Glomerular endothelial cell (primary cell): ENCODE measurements at places on chromosomes 5 and 9. TPM values are rescaled to one million over a fixed set of nuclear protein-coding genes. Genes with fewer than 3 reads are reported as not detected.
A peak's percentile ranks its signal among the peaks of the same experiment; 100 is the strongest.

CARD9 gene
- total RNA-seq: 0.15 and 0.23 TPM in 2 replicates

MCIDAS gene
- not detected in 2 replicates for total RNA-seq

ZBTB5 gene
- total RNA-seq: 6.7 and 12.7 TPM in 2 replicates

KIF24 gene
- 0.63 and 1.8 TPM in 2 replicates for total RNA-seq

CNTFR gene
- not detected in 2 replicates for total RNA-seq

CAPSL gene
- not detected in 2 replicates for total RNA-seq

WNT8A gene
- not detected in 2 replicates for total RNA-seq

LURAP1L gene
- 10.8 and 29.4 TPM in 2 replicates for total RNA-seq

BTNL8 gene
- total RNA-seq: not detected in 2 replicates

LCN9 gene
- total RNA-seq: not detected in 2 replicates

FAM120AOS gene
- total RNA-seq: 27.9 and 30.4 TPM in 2 replicates

KLHL3 gene
- 3.3 and 8.6 TPM in 2 replicates for total RNA-seq

DNA sequence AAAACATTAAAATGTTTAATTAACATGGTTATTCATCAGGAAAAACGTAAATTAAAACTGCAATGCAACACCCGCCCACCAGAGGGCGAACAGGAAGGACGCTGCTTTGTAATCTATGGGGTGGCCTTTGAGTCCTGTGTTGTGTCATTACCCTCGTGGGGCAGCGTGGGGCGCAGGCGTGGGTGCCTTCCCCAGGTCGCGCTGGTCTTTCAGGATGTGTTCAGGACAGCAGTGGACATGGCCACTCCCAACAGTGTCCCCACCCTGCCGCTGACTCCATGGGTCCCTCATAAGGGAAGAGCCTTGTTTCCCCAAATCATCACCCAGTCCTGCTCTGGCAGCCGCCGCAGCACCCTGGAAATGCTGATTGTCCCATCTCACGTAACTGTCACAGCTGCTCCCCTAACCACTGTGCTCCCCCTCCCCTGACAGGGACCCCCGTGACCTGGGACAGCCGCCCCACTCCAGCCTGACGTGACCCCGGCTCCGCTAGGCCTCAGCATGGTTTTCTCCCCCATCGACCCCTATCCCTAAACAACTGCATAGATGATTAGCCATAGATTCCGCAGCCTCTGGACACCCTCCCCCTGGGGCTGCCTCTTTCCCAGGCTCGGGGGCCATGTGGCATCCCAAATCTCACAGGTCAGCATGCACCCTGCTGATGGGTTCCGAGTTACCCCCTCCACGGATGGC lies 36.4 kb downstream of the GLT6D1 start:
- DNase-seq: peak; percentile 12

GRCh38 chr5:100890461-100891008 lies 12.5 kb downstream of the ST8SIA4 start:
- DNase-seq: no peak

DNA sequence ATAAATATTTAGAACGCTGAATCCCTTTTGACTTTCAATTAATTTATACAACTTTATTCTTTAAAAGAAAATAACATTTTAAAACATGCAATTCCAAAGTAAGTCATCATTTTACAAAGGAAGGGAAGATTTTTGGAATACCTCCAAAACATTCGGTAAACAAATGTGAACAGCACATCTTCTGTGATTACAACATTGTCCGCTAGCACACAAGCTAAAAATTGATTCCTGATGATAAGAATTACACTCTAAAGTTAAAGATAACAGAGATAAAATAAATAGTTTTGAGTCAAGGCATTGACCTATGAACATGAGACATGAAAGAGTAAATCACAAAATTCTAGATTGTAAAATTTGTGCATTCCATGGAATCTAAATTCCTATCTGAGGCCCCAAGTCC lies 56.2 kb upstream of the TRAF1 start:
- no peak for DNase-seq

- no peak for DNase-seq
Measured at GRCh38 chr5:80072103-80073073, 37.2 kb downstream of the THBS4 start.

DNA sequence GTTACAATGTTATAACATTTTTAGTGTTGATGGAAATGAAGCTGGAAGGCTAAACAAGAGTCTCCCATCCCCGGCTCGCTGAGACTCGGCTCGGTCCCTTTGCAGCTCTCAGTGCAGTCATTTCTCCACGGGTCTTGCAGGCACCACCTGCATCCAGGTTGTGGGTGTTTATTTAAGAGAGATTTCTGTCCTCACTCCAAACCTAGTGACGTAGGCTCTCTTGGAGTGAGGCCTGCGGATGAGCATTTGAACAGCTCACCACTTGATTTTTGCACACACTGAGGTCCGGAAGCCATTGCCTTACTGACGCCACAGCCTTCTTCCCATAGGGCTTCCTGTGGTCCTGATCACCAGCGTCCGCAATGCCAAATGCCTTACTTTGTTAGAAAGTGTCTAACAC lies 197.7 kb upstream of the OTULINL start:
- DNase-seq: no peak

DNA sequence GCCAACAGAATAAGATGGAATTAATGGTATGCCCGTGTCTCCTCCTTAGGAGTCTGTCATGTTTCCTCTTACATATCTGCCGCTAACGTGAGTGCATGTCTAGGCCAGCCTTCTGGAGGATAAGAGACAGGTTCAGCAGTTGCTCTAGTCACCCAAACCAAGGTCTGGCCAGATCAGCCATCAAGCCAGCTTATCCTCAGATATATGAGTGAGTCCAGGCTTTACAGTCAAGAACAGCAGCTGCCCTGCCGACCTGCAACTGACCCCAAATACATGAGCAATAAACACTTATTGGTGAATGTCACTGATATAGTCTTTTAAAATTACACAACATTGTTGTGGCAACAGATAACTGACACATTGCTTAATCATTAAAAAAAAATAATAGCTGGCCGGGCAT lies 123.5 kb downstream of the TSSK1B start:
- DNase-seq: no peak

DNA sequence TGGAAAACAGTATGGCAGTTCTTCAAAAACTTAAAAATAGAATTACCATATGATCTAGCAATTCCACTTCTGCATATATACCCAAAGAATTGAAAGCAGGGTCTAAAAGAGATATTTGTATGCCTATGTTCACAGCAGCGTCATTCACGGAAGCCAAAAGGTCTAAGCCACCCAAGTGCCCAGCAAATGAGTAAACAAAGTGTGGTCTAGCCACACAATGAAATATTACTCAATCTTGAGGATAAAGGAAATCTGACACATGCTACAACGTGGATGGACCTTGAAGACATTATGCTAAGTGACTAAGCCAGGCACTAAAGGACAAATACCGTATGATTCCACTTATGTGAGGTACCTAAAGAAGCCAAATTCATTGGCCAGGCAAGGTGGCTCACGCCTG lies 11.1 kb upstream of the MED27 start:
- DNase-seq: no peak

GRCh38 chr9:37668116-37668601 lies 17.4 kb downstream of the FRMPD1 start:
- DNase-seq: no peak

- no peak for DNase-seq
Measured at GRCh38 chr5:8456846-8457186, 587.9 kb downstream of the MTRR start.

- DNase-seq: no peak
Measured at GRCh38 chr9:111282845-111283244, 47.2 kb downstream of the OR2K2 start.

DNA sequence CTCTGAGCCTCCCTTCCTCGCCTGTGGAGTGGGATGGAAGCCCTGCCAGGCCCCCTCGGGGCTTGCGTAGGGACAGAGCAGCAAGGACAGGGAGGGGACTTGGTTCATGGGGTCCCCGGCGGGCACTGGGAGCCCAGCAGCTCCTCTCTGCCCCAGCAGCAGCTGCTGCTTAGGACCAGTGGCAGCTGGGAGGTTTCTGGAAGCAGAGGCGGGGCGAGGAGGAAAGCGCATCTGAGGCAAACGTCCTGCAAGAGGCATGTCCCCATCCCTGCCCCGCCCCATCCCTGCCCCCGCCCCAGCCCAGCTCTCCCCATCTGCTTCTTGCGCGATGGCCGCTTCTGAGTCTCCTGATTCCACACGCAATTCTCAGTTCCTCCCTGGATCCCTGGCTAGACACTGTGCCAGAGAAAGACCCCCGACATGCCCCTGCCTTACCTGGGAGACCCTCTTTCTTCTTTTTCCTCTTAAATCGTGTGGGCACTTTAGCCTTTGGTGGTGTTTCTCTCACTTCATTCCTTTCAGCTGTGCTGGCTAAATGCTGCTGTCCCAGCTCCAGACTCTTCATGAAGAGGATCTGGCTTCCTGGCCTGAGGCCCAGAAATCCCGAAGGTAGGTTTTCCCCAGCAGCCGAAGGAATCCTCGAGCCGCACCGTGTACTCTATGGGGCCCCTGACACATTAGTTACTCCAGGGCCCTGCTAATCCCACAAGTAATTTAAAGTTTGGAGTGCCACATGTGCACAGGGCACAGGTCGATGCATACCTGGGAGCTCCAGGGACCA lies 4.4 kb upstream of the OR2S2 start:
- no peak for DNase-seq

- DNase-seq: no peak
Measured at GRCh38 chr5:89353837-89354551, 471.0 kb upstream of the MEF2C start.

DNA sequence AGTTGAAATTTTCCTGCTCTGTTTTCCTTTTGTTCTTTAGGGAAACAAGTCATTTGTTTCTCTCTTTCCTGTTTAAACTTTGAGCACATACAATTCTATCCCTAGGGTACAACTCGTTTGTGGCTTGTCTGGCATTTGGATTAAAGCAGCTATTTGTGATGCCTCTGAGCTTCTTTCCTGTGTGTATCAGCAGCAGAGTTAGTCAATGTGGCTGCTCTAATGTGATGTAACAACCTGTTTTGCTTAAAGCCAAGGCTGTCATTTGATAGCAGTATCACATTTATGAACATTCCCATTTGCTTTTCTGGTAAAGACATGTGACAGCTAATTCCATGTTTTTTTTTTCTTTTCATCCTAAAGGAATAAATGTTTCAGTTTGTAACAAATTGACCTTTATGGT lies 314.3 kb upstream of the CHD1 start:
- no peak for DNase-seq

DNA sequence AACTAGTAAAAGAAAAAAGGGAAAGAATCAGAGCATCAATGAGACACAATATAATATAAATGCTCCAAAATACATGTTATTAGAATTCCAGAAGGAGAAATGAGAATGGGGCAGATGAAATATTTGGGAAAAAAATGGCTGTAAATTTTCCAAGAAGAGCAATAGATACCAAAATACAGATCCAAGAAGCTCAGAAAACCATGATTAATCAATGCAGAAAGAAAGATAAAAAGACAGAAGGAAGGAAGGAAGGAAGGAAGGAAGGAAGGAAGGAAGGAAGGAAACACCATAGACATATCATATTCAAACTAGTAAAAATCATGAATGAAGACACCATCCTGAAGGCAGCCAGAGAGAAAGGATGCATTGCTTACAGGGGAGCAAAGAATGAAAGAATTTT lies 920.9 kb downstream of the EFNA5 start:
- DNase-seq: no peak

DNA sequence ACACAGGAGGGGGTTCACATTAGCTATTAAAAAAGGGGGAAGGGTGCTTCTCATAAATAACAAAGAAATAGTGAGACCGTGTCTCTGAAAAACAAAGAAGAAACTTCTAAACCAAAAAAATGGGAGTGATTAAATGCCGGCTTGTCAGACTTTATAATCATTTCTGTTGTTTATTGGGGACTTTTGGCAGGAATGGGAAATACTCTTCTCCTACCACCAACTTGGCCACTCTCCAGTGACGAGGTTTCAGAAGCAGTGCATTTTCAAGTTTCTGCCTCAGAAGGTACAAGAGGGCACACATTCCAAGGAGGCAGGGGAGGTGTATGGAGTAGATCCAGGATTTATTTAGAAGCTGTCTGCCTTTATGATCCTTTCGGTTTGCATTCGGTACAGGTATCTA lies 46.2 kb downstream of the LIX1 start:
- no peak for DNase-seq

DNA sequence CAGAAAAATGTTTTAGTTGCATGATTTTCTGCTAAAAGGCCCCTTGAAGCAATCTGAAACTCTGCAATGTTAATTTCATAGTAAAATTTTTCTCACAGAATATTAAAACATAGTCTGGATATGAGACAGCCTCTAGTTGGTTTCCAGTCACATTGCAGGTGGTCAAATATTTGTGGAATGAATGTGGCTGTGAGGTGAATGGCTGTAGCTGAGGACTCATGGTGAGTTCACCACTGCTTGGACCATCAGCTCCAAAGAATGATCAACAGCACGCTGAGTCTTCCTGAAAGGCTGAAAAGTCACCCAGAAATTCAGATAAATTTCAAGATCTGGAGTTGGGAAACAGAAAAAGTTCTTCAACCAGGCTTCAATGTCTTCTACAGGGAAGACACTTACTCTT lies 79.8 kb downstream of the MAT2B start:
- DNase-seq: no peak

DNA sequence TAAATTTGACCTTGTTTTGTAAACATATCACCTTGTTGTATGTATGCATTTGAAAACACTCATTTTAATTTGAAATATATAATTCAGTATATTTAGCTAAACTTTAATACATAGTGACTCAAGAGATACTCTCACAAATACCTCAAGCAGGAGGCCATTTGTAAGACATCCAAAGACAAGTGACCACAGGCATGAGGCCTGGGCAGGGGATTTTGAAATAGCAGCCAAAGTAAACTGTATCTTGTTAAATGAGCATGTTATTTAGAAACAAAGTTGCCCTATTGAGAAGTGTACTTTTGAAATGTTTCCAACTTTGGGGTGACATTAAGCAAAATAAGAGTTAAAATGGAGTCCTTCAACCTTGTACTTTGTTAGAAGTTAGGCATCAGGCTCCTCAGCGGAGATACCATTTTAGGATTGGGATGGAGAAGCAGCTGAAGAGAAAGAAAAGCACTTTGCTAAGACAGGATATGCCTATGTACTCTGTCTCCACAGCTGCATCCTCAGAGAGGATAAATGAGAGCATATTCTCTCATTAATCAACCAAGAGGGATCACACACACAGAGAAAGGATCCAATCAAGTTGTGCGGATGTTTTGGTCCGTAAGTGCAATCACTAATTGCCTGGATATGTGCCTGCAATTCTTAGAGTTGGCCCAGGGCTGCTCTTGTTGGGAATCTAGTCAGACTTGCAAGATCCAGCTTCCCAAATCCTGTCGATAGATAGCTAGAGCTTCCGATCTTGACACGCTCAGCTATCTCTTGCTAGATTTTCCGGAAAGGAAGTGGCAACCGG lies 157.5 kb upstream of the HAPLN1 start:
- no peak for DNase-seq

- DNase-seq: no peak
Measured at GRCh38 chr5:160198146-160198545, 31.2 kb upstream of the FABP6 start.
